ENCODE measurements at places on chromosomes 6 and 20.

- no peak for DNase-seq
These were observed 43.4 kb upstream of the SUPT3H start for GRCh38 chr6:45420909-45421708.

- no peak for DNase-seq
These were observed 335.5 kb upstream of the POU3F2 start for GRCh38 chr6:98498866-98499265.

DNA sequence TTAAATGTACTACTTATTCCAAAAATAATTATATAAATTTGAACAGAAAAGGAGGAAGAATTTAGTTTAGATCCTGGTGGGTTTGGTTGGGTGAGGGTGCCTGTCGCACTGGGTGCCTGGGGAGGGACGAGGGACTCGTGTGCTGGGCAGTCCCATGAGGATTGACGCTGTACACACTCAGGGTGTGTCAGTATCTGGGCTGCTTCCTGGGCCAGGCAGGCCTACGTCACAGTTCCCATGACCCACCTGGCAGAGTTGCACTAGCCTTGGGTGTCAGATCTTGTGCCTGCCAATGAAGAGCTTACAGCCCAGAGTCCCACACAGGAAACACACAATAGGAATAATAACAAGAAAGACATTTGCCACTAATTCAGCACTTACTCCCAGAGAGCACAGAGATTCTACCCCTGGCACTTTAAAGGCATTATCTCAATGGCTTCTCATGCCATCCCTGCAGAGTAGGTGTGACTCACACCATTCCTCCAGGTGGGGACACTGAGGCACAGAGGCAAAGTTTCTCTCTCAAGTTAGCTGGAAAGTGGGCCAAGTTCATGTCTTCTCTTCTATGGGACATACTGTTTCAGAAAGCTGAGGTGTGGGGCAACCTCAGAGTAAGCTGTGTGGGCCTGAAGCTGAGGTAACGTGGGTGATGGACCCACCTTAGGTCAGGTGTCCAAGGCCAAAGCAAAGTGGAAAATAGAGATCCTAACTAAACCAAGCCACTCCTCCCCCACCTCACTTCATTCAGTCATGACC is 1.3 kb upstream of the SDCBP2 start:
- DNase-seq, result no peak

DNA sequence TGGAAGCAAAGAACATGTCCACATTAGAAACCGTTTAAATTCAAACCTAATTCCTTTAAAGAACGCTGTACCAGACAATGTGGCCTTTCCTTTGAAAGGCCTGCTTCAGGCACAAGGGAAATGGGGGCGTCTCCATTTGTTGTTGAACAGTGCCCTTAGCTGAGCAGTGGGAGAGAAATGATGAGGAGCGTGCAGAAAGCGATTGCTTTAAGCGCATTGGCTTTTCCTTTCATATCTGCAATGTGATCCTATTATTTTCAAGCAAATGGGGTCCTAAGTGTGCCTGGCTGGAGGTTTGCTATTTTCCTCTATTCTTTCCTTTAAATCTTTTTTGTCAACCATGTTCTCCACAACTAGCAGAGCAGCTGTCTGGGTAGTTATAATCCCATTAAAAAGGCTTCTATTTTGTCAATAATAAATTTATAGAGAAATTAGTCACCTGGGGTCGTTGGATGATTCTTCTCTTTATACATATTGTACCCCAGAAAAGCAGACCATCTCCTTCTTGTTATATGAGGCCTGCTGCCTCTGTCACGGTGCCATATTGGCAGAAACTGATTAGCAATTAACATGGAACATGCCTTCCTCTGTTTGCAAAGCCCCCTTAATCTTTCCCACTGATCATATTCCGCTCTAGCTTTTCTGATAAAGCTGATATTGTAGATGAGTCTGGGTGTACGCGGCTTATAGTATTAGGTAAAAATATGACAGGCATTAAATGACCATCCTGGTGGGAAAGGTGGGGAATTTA is 151.1 kb upstream of the JAG1 start:
- no peak for DNase-seq

- peak; percentile 31 for DNase-seq
These were observed 1.0 kb upstream of the PCIF1 start for GRCh38 chr20:45933266-45934045.

DNA sequence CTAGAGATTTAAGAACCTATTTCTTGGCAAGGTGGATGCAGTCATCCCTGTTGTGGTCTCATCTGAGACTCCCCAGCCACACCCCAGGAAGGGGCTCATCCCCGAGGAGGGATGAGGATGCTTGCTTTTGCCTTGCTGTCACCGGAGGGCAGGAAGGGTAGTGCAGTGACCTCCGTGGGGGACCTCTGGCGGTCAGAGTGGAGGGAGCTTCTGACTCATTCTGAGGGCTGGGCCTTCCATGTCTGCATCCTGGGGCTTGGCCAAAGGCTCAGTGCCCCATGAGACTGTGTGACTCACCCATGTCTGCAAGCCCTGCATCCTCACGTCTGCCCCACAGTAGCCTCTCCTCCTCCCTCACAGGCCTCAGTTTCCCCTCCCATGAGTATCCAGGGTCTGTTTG is 38.7 kb downstream of the UQCC2 start:
- DNase-seq, result no peak

- DNase-seq, result no peak
These were observed 423.8 kb upstream of the SULF2 start for GRCh38 chr20:48209102-48209501.

DNA sequence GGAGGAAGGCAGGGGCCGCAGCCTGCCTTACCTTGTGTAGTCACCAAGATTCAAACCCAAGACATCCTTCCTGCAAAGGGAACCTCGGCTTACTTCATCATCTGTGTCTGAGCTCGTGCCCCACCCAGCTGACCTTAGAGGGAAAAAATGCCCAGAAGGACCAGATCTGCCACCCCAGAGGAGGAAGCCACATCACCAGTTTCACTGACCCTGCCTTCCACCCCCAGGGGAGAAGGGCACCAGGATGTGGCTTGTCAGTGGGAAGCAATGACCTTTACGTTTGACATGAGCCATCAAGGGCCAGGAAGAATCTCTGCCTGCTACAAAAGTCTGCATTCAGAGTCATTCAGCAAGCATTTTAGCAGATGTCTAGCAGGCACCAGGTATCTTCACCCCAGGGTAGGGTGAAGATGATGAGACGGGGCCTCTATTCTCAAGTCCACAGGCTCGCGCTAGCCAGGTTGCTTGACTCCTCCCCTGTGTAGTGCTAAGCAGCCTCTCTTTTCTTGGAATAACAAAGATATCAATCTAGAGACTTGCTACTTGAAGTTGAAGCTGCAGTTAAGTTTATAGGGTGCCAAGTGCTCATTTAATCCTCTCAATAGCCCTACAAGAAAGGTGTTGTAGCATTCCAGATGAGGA is 28.1 kb downstream of the HM13 start:
- DNase-seq, result no peak

GRCh38 chr6:52540286-52540902 is 36.5 kb downstream of the TRAM2 start:
- no peak for DNase-seq

- DNase-seq, result no peak
These were observed 295.6 kb downstream of the MAFB start for GRCh38 chr20:40393197-40394079.

- DNase-seq, result no peak
These were observed 46.5 kb downstream of the NFATC2 start for GRCh38 chr20:51495921-51496545.

DNA sequence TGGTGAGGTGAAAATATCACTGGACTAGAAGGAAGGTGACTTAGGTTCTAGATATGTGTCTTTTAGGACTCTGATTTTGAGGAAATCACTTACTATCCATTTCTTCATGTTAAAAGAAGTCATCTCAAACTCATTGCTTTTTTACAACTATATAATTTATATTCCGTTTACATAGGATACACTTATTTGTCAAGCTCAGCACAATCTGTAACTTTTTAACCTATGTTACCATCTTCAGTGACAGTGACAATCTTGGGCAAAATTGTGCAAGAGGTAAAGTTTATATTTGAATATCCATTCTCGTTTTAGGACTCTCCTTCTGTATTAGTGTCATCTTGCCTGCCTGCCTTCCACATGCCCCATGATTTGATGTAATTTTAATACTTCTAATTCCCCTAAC is 74.0 kb upstream of the FAM83B start:
- no peak for DNase-seq

DNA sequence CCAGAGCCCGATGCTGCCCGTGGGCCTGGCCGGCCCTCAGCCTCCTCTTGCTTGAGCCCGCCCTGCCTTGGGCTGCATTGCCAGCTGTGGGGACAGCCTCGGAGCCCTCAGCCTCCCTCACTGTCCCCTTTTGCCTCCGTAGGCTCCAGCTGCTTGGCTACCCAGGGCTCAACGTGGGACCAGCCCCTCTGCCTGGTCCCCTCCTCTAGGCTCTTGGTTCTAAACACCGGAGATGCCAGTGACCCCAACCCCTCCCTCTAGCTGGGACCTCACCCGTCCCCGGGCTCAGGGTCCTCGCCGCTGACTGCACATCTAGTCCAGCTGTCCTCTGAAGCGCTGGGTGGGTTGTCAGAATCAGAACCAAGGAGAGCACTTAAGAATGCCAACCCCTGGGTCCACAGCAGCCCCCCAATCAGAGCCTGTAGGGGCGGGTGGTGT is 345.2 kb downstream of the ZFAND3 start:
- DNase-seq, result no peak
